ENCODE measurements at places on chromosomes 1 and 21.

GRCh38 chr1:75310067-75310466 lies 175.9 kb downstream of the LHX8 start:
- H3K4me3 ChIP-seq, result no peak overlapping the region
- no peak for DNase-seq
- no peaks in the 10 kb centered on the region for H3K36me3 ChIP-seq
- no peak overlapping the region for H3K27ac ChIP-seq

GRCh38 chr1:113821916-113822315 lies 9.6 kb upstream of the RSBN1 start:
- no peaks in the 10 kb centered on the region for H3K27me3 ChIP-seq
- no peaks in the 10 kb centered on the region for H3K4me1 ChIP-seq
- no peaks in the 10 kb centered on the region for H3K36me3 ChIP-seq
- no peak overlapping the region for H3K27ac ChIP-seq
- H3K4me3 ChIP-seq, result no peak overlapping the region
- no peak for DNase-seq

DNA sequence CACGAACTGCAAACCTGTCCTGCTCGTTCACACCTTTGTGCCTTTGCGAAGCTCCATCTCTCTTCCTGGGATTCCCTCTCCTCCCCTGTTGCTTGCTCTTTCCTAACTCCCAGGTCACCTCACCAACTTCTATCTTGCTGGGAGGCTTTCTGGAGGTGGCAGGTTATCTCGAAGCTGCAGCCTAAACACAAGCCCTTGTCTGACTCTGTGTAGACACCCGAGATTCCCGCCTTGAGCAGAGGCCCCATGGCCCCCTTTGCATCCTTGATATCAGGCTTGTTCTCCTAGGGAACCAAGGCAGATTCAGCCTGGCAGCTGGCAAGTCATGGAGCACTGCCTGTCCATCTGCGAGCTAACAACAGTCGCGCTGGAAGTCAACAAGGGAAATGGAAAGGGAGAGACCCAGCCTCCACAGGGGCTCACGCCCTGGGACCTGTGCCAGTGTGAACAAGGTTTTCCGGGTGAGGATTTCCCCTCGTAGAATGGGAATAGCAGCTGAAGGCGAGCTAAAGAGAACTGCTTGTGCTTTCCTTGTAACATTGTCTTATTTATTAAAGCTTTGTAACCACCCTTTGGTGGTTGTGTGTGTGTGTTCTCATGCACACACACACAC lies 109.5 kb upstream of the JUN start:
- no peaks in the 10 kb centered on the region for H3K27me3 ChIP-seq
- no peak overlapping the region for H3K27ac ChIP-seq
- DNase-seq, result no peak

GRCh38 chr1:185087746-185088145 lies 42.4 kb downstream of the RNF2 start:
- no peak overlapping the region for H3K27ac ChIP-seq
- peaks cover 12% of the 10 kb centered on the region for H3K36me3 ChIP-seq
- DNase-seq, result no peak
- no peak overlapping the region for H3K4me3 ChIP-seq
- no peaks in the 10 kb centered on the region for H3K27me3 ChIP-seq
- no peaks in the 10 kb centered on the region for H3K4me1 ChIP-seq

DNA sequence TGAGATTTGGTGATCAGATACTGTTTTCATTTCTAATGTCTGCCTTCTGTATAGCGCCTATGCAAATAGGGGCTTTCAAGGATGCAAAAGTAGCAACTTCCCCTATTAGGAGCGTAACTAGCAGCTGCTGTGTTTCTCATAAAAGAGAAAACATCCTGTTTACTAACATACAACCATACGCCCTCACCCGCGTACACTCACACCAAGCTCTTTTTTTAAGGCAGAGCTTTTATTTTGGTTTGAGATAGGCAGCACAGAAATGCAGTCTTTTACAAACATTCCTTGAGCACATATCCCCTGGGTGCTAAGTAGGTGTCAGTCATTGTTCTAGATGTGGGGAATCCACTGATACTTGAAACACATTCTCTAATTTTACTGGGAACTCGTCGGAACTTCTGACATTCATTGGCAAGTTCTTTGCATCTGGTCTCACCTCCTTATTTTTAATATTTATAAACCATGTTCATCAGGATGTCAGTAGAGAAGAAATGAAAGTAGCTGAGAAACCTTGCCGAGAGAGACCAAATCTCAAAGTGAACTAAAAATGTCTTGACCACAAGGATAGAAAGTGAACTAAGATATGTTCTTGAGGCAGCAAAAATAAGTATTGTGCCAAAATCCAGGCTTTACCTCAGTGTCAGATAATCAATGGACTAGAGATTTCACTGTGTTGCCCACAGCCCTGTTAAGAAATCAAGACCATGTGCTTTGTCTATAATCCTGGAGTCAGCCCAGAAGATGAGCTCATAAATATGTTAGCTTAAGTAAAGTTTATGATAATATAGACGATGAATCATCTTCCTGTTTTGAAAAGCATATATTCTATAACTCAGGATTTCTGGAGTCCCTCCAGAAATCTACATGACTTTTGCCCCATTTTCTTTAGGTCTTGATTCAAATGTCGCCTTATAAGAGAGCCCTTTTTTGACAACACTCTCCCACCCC lies 350.9 kb downstream of the ST6GALNAC3 start:
- H3K4me1 ChIP-seq, result no peaks in the 10 kb centered on the region
- no peaks in the 10 kb centered on the region for H3K27me3 ChIP-seq
- H3K4me3 ChIP-seq, result peak overlapping the region; percentile 26
- no peaks in the 10 kb centered on the region for H3K36me3 ChIP-seq
- peak overlapping the region; percentile 57 for H3K27ac ChIP-seq

Measured in ascending aorta (tissue), 2 donors.